ENCODE measurements at places on chromosomes 3 and 15.

- DNase-seq: no peak
These were observed 37.9 kb upstream of the MUC13 start for GRCh38 chr3:124972457-124972856.

DNA sequence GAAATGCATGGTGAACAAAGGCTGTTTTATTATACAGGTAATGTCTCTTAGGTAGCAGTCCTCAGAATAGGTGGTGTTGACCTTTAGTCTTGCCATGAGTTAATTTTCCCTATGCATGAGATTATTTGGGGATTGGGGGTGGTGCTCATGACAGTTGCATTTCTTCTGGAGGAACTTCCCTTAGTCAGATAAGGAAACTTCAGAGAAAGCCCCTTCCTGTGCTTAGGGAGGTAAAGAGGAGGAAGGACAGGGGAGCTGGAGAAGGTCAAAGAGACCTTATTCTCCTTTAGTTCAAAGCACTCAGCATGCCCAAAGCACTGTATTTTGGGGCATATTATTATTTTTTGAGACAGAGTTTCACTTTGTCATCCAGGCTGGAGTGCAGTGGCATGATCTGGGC lies 47.7 kb downstream of the ZBTB11 start:
- no peak for DNase-seq

- DNase-seq: peak; percentile 50
These were observed 505.2 kb downstream of the SHQ1 start for GRCh38 chr3:72343078-72343477.

DNA sequence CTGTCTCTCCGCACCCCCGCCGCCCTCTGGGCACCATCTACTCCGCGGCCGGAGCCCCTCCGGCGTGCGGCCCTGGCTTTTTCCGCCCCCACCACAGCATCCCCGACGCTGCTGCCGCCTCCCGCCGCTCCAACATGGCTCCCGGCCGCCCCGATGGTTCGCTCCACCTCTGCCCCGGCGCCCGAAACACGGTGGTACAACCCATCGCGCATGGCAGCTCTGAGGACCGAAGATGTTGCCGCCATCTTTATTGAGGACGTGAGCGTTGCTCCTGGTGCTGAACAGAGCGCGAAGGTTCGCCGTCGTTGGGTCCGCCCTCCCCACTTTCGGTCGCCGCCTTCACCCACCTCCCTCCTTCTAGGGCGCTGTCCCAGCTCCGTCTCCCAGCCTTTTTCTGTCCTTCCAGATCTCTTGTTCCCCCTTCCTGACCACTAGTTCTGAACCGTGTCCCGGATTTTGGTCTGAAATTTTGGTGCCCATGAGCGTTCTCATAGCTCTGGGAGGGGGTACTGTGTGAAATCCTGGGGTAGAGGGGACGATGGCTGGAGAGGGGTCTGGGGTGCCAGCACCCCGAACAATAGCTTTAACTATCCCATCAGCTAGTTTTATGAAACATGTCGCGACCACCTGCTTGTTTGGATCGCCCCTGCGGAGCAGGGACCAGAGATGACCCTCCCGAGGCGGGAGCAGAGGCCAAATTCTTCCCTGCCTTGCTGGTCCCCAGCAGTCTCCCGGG lies at the start of gene CELSR3:
CELSR3 (minus strand) TSS at position 134 of the 736 bp plus-strand sequence. CDS start 252 bp downstream, outside the sequence.
- DNase-seq: peak; percentile 86

DNA sequence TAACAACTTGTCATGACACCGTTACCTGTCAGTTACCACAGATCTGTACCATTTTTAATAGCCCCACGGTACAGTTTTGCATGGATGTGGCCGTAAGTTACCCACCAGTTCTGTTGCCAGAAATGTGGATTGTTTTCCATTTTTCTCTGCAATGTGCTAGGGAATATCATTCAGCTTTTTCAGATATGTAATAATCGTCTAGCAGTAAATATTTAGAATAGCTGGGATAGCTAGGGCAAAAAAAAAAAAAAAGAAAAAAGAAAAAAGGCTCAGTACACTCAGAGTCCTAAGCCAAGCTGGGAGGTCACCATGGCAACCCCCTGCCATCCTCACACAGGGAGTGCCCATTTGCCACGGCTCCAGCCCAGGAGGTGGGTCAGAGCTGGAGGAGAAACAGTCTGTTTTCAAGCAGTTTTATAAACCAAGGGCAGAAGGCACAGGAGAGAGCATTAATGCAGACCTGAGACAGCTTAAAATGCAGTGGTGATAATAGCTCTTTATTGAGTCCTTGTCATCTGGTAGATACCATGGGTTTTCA lies 25.2 kb downstream of the PAQR5 start:
- peak; percentile 47 for DNase-seq

- DNase-seq: no peak
These were observed 514.0 kb downstream of the MCTP2 start for GRCh38 chr15:94745371-94745770.

GRCh38 chr3:54856271-54856670 lies 71.6 kb downstream of the LRTM1 start:
- no peak for DNase-seq

- no peak for DNase-seq
These were observed 15.9 kb downstream of the HRH1 start for GRCh38 chr3:11170052-11170770.

DNA sequence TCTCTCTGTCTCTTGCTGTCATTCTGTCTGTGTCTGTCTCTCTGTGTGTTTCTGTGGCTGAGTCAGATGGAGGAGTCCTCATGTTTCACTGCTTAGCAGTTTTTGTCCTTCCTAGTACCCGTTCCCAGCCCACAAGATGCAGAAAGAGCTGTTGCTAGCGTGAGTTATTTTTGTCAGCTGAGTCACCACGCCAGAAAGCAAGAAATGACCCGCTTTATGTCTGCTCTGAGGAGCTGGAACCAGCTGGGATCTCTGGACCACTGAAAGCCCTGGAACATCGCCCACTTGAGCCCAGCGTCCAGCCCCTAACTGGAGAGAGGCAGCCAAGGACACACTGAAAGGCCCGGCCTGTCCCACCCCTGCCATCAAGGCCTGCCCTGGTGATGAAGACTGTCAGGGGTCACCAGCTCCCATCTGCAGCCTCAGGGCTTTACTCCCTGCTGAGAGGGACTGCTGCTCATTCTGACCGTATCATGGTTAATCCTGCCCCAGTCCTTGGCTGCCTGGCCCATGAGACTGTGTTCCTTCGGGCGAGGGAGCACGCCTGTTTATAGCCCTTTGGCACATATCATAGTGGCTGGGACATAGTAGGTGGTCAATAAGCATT lies 101.7 kb upstream of the TPM1 start:
- peak; percentile 97 for DNase-seq

GRCh38 chr3:48429317-48429959 lies 448 bp downstream of the PLXNB1 start:
- peak; percentile 46 for DNase-seq

- no peak for DNase-seq
These were observed 61.0 kb upstream of the ST3GAL6 start for GRCh38 chr3:98702166-98702565.

DNA sequence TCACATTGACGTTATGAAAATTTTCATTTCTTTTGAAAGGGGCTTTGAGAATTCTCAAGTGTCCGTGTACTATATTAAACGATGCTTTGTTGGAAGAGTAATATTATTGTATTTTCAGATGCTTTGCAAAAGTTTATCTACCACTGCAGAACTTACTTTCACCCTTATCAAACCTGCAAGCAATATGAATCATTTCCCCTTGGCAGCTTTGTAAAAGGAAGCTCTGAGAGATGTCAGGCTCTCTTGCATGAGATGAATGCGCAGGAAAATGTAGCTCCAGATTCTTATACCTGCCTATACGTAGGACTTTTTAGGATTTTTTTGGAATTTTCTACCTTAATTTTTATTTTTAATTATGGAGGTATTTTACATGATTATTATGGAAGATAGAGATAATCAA lies 34.5 kb downstream of the GPD1L start:
- DNase-seq: no peak

DNA sequence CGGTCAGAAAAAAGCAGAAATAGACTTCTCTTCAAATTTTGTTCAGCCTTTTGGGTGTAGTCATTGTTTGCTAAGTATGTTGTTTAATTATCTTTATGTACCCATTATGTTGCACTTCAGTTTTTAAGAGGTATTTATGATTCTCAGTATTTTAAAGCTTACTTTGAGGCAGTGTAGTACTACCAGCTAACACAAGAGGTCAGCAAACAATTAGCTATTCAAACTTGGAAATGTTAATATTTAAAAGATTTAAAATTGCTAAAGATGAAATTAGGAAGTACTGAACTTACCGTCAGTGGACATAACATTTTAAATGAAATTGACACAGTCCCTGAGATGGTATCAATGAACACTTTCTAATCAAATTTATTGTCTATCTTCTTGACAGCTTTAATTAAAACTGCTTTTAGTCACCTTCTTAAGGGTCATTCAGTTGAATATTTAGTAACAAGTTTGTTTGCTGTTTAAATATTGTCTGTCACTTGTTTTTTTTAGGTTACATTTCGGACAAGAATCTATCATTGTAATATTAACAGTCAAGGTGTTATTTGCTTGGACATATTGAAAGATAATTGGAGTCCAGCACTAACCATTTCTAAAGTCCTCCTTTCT lies 28.1 kb downstream of the NKIRAS1 start:
- DNase-seq: peak; percentile 45

DNA sequence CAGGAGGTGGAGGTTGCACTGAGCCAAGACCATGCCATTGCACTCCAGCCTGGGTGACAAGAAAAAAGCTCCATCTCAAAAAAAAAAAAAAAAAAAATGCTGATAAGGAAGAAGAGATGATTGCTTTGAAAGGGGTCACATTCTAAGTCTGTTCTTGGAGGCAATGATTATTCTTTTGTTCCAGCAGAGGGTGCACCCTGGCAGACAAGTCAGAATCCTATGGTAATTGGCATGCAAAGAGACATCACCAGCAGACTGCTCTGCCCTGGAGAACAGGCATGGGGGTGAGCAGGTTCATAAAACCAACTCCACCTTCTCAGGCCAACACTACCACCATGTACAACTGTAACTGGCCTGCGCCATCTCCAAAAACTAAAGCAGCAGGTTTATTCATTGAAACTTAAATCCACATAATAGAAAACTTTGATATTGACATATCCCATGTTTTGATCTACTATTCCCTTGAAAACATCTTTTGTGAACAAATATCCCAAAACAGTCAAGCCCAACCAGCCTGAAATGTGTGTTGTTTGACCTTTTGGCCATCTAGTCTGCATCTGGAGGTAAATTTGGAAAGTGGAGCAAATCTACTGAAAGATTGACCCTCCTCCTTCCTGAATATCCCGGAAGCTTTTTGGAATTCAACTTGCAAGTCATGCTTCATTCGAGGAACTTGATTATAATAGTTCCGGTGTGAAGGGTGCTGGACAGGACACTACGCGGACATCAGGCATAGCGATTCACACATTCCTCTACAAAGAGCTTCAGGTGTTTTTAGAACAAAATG lies 100.3 kb downstream of the MECOM start:
- no peak for DNase-seq

DNA sequence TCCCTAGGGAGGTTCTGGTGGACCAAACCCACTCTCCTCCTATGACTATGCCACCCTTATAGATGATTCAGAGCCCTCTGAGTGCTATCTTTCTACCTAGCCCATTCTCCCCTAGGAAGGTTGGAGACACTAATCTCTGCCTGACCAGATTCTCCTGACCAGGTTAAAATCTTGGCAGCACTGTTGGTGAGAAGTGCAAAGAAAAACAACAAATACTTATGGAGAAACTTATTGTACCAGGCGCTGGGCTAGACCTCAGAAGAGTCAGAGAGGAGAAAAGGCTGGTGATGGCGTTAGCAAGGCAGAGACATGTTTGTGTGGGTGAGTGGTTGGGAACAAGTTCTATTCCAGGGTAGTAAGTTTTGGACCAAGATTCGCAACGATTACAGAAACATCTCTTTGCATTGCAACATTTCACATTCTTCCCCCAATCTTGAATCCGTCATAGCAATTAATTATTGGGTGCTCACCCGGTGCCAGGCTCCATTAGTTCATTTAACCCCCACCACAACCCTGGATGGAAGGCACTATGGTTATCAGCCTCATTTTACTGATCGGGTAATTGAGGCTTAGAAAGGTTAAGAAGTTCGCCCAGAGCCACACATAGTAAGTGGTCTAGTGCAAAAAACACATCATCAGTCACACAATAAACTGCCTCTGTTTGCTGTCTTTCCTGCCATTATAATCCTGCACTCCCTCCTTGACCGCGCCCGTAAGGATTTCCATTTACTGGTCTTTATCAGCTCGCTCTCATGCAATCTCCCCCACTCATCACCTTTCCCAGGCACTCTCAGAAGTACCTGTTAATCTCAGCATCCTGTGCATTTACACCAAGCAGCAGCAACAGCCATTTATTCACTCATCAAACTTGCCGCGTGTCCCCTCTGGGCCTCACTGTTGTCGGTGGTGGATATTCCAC lies 655 bp upstream of the TSPAN3 start:
- DNase-seq: no peak

- no peak for DNase-seq
These were observed 550.4 kb upstream of the CCDC54 start for GRCh38 chr3:106826791-106827311.

DNA sequence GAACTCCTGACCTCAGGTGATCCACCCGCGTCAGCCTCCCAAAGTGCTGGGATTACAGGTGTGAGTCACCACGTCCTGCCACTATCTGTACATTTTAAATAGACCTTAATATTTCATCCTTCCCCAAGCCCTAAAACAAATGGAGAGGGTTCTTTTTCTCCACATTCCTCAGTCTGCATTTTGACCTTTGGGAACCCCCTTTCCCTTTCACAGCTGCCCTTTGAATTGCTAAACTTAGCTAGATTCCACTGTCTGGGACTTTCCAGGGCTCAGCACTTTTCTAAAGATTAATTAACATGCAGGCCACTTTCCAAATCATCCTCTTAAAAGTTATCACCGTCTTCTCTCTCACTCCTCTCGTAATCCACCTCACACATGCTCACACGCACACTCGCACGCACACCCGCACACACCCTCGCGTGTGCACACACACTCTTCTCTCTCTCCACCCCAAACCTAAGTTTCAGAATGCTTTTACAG lies 124.2 kb downstream of the TMCO5A start:
- no peak for DNase-seq

GRCh38 chr15:29773816-29774215 lies 48.5 kb downstream of the TJP1 start:
- no peak for DNase-seq

- DNase-seq: peak; percentile 15
These were observed at the start of gene GLDN for GRCh38 chr15:51341366-51342226. GLDN (plus strand) TSS chr15:51341655; CDS start chr15:51341685, 30 bp downstream.

GRCh38 chr3:129892857-129893580 lies 492 bp downstream of the TMCC1 start:
- peak; percentile 2 for DNase-seq

Data from fibroblast of skin of scalp (primary cell).